ENCODE measurements at places on chromosomes 5 and 9.

DNA sequence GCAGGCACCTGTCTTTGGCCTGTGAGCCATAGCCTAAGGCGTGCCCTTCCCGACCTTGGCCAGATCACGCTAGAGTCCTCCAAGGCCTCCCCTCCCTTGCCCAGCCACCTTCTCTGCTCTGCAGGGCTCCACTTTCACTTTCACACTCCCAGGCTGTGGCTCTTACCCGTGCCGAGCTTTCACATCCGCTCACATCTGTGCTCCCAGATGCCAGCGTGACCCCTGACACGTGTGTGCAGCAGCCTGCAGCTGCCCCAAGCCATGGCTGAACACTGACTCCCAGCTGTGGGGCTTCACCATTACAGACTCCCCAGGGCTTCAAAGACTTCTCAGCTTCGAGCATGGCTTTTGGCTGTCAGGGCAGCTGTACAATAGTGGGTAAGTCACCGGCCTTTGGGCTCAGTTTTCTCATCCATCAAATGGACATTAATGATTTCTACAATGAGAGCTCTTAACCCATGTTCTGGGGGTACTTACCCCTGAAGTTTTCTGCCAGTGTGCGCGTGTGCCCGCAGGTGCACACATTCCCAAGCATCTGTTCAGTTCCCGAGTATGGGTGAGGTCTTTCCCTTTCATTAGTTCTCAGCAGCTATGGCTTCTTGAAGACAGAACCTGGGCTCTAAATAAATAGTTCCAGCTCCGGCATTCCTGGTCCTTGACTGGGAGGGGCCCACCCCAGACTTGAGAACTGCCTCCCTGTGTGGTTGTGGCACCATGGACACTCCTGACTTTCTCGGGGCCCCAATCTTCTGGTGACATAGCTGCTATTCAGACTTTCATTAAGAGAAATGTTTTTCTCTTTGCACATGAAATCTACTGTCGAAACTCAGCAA lies 118.6 kb downstream of the RGS3 start:
- DNase-seq = no peak

DNA sequence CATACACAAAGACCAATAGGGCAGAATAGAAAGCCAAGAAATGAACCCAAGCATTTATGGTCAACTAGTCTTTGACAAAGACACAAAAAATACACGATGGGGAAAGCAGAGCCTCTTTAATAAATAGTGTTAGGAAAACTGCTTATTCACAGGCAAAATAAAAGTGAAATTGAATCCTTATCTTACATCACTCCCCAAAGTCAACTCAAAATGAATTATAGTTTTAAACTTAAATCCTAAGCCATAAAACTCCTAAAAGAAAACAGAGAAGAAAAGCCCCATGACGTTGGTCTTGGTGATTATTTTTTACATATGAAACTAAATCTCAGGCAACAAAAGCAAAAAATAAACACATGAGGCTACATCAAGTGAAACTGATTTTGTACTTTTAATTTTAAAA lies 46.8 kb downstream of the CHSY3 start:
- DNase-seq = no peak

GRCh38 chr5:112388739-112389138 lies 30.3 kb downstream of the EPB41L4A start:
- no peak for DNase-seq

- DNase-seq = no peak
Measured at GRCh38 chr5:141559461-141559860, 59.3 kb downstream of the DIAPH1 start.
